Esophagus muscularis mucosa (tissue), 4 donors: ENCODE measurements at places on chromosomes 1 and 21. TPM values are rescaled to one million over a fixed set of nuclear protein-coding genes. Genes with fewer than 3 reads are reported as not detected.

The ERICH3 gene
- under 0.01 TPM for total RNA-seq

The NTRK1 gene
- total RNA-seq = 0.58 TPM

The ZNF593OS gene
- not detected for total RNA-seq

The PSMB2 gene
- total RNA-seq = 40.5 TPM

DNA sequence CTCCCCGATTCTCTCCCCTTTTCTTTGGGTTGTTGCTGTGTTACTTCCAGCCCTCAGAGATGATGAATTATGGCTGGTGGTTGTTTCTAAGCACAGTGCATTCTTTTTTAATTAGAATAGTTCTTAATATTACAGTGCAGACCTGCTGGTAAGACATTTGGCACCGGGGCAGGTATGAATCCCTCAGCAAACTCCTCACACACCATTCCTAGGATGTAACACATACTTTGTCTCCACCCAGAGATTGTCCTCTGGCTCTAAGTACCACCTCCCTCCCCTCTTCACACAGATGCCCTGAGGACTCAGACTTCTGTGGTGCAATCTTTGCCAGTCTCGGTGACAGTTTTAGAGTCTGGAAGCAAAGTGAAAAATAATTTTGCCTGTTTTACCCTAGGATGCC, 143.1 kb downstream of the HLX start:
- no peak overlapping the region for H3K27ac ChIP-seq
- no peaks in the 10 kb centered on the region for H3K36me3 ChIP-seq
- H3K4me3 ChIP-seq = no peak overlapping the region
- DNase-seq = no peak

DNA sequence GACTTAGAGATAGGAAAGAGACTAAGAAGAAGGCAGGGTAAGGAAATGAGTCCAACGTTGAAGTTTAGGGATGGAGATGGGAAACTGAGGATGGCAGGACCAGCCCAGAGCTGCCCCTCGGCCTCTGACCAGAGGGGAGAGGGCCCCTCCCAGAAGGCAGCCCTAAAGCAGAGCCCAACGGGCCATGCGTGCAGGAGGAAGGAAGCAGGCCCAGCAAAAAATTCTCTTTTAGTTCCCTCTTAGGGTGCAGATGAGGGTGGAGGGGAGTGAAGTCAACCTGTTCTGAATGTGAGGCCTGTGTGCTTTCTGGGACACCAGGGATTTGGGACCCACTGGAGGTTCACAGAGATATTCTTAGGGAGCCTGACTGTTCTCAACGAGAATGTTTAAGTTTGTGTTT, 225.4 kb downstream of the RHOU start:
- no peak for DNase-seq
- H3K27ac ChIP-seq = no peak overlapping the region
- H3K4me1 ChIP-seq = peaks cover 16% of the 10 kb centered on the region
- no peaks in the 10 kb centered on the region for H3K36me3 ChIP-seq
- H3K4me3 ChIP-seq = no peak overlapping the region

GRCh38 chr1:3313576-3313950, 140.9 kb upstream of the ARHGEF16 start:
- H3K36me3 ChIP-seq = no peaks in the 10 kb centered on the region
- peak overlapping the region; percentile 36 for H3K4me3 ChIP-seq
- peak overlapping the region; percentile 94 for H3K27ac ChIP-seq
- peaks cover 38% of the 10 kb centered on the region for H3K4me1 ChIP-seq
- peak; percentile 96 for DNase-seq
